Activated CD4-positive, alpha-beta T cell treated with anti-CD3 and anti-CD28 coated beads for 36 hours (primary cell): ENCODE measurements at places on chromosomes 1 and 21. TPM values are rescaled to one million over a fixed set of nuclear protein-coding genes. Genes with fewer than 3 reads are reported as not detected.

DNA sequence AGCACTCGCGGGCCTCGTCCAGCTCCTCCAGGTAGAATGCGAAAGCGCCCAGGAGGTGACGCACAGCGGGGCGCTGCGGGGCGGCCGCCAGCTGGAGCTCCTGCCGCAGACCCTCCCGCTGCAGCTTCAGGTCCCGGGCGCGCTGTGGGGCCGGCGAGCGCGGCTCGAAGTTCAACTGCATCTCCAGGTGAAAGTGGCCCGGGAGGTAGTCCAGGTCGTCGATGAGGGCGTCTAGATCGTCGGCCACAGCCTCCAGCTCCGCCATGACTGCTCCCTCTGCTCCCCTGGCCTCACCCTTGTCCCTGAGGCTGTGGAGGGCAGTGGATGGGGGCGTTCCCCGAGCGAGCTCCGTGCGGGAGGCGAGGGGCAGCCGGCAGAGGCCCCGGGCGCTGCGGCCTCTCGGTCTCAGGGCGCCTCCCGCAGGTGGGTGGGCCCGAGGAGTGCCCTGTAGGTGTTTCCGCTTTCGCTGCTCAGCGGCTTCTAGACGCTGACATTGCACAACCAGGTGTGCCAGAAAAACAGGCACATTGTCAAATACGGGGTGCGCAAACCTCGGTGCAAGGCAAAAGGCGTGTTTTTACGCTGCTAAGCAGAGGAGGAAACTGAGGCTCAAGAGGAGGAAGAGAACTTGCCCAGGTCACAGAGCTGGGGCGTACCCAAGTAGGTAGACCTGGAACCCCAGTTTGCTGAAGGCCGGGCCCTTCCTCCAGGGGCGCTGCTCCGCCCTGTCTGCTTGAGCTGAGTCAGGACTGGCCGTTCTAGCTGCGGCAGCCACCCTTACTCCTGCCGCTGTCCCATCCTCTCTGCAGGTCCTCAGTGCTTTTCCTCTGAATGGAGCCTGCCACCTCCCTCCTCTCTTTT lies at the start of gene TTC22:
Gene TTC22, minus strand, starts transcription at position 425 of the 861 bp plus-strand sequence. Its CDS starts 160 bp downstream, at position 265.
- H3K36me3 ChIP-seq, result no peaks in the 10 kb centered on the region
- DNase-seq, result peak; percentile 87
- H3K27ac ChIP-seq, result peak within 1 kb of the TSS; percentile 86
- H3K4me1 ChIP-seq, result peaks cover 55% of the 10 kb centered on the region
- H3K27me3 ChIP-seq, result no peaks in the 10 kb centered on the region
- H3K4me3 ChIP-seq, result peak within 1 kb of the TSS; percentile 77

DNA sequence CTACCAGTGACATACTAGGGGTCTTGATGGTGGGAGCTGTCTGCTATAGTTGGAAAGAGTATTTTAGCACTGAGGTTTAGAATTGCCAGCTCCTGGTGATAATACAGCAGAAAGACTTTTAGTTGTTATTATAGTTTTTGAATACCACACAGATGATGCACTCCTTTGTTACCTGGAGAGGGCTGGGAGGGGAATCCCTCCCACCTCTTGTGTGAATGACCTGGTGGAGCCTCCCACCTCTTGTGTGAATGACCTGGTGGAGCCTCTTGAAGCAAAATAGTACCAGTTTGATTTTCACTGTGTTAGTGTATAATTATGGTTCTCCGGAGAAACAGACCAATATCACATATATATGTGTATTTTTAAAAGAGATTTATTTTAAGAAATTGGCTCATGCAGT lies 3.3 kb downstream of the DISP1 start:
- no peak overlapping the region for H3K4me3 ChIP-seq
- peaks cover 2% of the 10 kb centered on the region for H3K36me3 ChIP-seq
- H3K27ac ChIP-seq, result no peak overlapping the region
- peaks cover 35% of the 10 kb centered on the region for H3K4me1 ChIP-seq
- H3K27me3 ChIP-seq, result no peaks in the 10 kb centered on the region

- H3K36me3 ChIP-seq, result no peaks in the 10 kb centered on the region
- no peak for DNase-seq
- peaks cover 12% of the 10 kb centered on the region for H3K27me3 ChIP-seq
- H3K4me1 ChIP-seq, result no peaks in the 10 kb centered on the region
These were observed 6.9 kb downstream of the CCDC27 start for GRCh38 chr1:3759164-3759563.

GRCh38 chr1:7493711-7494454 lies 277.2 kb upstream of the VAMP3 start:
- no peaks in the 10 kb centered on the region for H3K36me3 ChIP-seq
- H3K27ac ChIP-seq, result no peak overlapping the region
- H3K4me1 ChIP-seq, result no peaks in the 10 kb centered on the region
- peaks cover 4% of the 10 kb centered on the region for H3K27me3 ChIP-seq

DNA sequence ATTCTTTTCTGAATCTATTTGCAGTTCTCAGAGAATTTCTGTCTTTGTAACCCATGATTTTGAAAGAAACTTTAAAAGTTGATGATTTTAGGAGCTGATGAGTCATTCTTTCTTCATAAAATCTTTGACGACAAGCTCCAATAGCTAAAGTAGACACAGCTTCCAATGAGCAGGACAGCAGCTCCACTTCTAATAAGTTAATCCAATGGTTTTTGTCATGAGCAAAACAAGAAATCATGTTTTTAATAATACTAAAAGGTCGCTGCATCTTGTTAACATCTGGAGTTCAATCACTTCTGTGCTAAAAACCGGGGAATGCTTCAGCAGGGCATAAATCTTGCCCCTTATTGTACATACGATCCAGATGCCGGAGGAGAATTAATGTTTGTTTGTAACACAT lies 48.9 kb upstream of the GORAB start:
- H3K27me3 ChIP-seq, result peaks cover 15% of the 10 kb centered on the region
- no peak overlapping the region for H3K4me3 ChIP-seq
- H3K36me3 ChIP-seq, result no peaks in the 10 kb centered on the region
- DNase-seq, result no peak

GRCh38 chr1:229440851-229441537 lies 7.1 kb upstream of the ACTA1 start:
- peaks cover 49% of the 10 kb centered on the region for H3K36me3 ChIP-seq
- peak; percentile 20 for DNase-seq
- H3K4me1 ChIP-seq, result peaks cover 23% of the 10 kb centered on the region
- no peak overlapping the region for H3K4me3 ChIP-seq
- peak overlapping the region; percentile 52 for H3K27ac ChIP-seq
- peaks cover 11% of the 10 kb centered on the region for H3K27me3 ChIP-seq

- no peaks in the 10 kb centered on the region for H3K4me1 ChIP-seq
- peaks cover 18% of the 10 kb centered on the region for H3K27me3 ChIP-seq
- no peaks in the 10 kb centered on the region for H3K36me3 ChIP-seq
- no peak for DNase-seq
- no peak overlapping the region for H3K27ac ChIP-seq
These were observed 416.0 kb downstream of the PRDM2 start for GRCh38 chr1:14115976-14116375.

GRCh38 chr21:27196651-27197050 lies 229.8 kb upstream of the ADAMTS5 start:
- H3K36me3 ChIP-seq, result no peaks in the 10 kb centered on the region
- no peaks in the 10 kb centered on the region for H3K27me3 ChIP-seq
- DNase-seq, result no peak
- H3K27ac ChIP-seq, result no peak overlapping the region
- H3K4me3 ChIP-seq, result no peak overlapping the region
- no peaks in the 10 kb centered on the region for H3K4me1 ChIP-seq

DNA sequence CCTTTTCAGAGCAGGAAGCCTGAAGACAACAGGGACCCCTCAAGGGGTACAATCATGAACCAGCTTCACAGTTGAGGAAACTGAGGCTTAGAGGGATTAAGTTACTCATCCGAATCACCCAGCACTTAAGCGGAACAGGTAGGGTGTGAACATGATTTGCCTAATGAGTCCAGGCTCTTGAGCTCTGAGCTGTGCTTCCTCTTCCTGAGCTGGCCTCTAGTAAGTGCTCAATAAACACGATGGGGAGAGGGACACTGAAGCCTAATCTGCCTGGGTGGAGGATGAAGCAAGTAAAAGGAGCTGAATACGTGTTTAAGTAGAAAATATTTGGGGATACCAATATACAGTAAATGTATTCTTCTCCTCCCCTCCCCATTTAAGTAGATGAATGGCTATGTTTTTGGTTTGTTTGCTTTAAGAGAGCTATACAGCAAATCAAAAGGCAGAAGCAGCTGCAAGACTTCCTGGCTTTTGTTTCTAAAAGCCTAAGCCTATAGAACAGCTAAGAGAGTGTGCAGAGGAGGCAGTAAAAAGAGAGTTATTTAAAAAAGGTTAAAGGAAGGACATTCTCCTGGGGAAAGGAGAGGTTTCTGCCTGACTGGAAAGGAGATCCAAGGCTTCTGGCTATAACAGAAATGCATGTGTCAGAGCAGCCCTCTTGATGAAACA lies 20.5 kb downstream of the STPG1 start:
- no peak overlapping the region for H3K4me3 ChIP-seq
- H3K4me1 ChIP-seq, result peaks cover 39% of the 10 kb centered on the region
- no peaks in the 10 kb centered on the region for H3K27me3 ChIP-seq
- H3K36me3 ChIP-seq, result peaks cover 2% of the 10 kb centered on the region

DNA sequence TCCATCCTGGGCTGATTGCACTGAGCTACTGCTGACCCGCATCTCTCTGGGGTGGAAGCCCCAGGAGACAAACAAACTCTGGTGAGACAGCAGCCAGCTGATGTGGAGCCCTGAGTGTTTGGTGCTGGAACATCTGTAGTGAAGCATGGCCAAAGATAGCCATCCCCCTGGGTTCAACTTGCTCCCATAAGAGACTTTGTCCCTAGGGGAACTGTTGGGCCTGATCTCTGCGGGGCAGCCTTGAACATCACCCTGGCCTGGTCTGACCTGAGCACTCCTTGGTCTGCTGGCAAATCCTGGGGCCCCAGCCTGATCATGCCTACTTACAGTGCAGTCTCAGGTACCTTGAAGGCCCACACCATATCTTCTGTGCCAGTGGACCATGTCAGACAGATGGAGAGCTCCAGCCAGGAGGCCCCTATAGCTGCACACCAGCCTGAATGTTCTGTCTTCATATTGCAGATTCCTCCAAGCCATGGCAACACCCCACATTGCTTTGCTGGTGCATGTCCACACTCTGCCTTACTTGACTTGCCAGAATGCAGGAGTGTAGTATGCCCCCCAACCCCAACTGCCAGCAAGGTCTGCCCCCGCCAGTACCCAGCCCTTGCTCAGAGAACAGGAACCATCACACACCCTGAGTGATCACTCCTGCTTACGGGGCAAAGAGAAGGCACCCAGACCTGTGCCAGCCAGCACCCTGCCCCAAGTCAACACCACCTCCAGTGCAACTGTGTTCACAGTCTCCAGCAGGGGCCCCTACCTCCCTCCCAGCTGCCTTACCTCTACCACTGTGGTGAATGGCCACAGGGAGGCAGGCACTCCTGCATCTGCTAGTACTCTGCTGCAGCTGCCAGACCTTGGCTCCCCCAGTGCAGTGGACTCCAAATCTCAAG lies 690.5 kb upstream of the NR5A2 start:
- no peaks in the 10 kb centered on the region for H3K36me3 ChIP-seq
- peaks cover 14% of the 10 kb centered on the region for H3K27me3 ChIP-seq
- H3K27ac ChIP-seq, result no peak overlapping the region
- peak; percentile 17 for DNase-seq
- no peaks in the 10 kb centered on the region for H3K4me1 ChIP-seq
- no peak overlapping the region for H3K4me3 ChIP-seq

UBE2U gene
- not detected for total RNA-seq

DNA sequence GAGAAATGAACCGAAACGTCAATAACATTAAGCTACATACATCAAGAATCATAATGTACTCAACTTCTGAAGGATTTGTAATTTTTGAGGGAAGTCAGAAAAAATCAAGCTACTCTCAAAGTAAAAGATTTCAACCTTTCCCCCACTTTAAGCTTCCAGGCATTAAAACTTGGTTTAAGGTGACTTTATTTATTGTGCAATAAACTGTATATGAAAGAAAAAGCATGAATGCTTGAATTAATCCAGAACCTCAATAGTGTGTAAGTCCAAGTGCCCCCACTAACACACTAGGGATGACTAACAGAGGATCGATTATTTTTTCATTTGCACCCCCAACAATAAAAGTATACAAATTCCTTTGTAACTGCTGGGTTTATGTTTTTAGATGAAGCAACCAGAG lies 10.9 kb downstream of the GART start:
- H3K27me3 ChIP-seq, result no peaks in the 10 kb centered on the region
- peaks cover 60% of the 10 kb centered on the region for H3K36me3 ChIP-seq
- DNase-seq, result no peak
- H3K4me3 ChIP-seq, result no peak overlapping the region
- no peaks in the 10 kb centered on the region for H3K4me1 ChIP-seq

FCGR1A gene
- not detected for total RNA-seq

CD101 gene
- 0.30 TPM for total RNA-seq

GRCh38 chr1:15959827-15960446 lies 16.0 kb downstream of the ZBTB17 start:
- peak overlapping the region; percentile 21 for H3K4me3 ChIP-seq
- peaks cover 29% of the 10 kb centered on the region for H3K36me3 ChIP-seq
- peak; percentile 69 for DNase-seq
- no peaks in the 10 kb centered on the region for H3K27me3 ChIP-seq

GMEB1 gene
- 25.4 TPM for total RNA-seq

- no peaks in the 10 kb centered on the region for H3K27me3 ChIP-seq
- H3K27ac ChIP-seq, result no peak overlapping the region
- no peak for DNase-seq
- H3K4me1 ChIP-seq, result peaks cover 18% of the 10 kb centered on the region
- H3K36me3 ChIP-seq, result peaks cover 23% of the 10 kb centered on the region
- no peak overlapping the region for H3K4me3 ChIP-seq
These were observed 20.2 kb downstream of the MACO1 start for GRCh38 chr1:25450891-25451290.

CD34 gene
- total RNA-seq, result 0.02 TPM

- no peaks in the 10 kb centered on the region for H3K27me3 ChIP-seq
- DNase-seq, result no peak
- no peak overlapping the region for H3K4me3 ChIP-seq
- H3K36me3 ChIP-seq, result no peaks in the 10 kb centered on the region
These were observed 123.3 kb downstream of the CNIH3 start for GRCh38 chr1:224739303-224739996.
